Mesenchymal stem cell (in vitro differentiated cells and primary cell): ENCODE measurements at places on chromosomes 2 and 18.
A peak's percentile ranks its signal among the peaks of the same experiment; 100 is the strongest.

GRCh38 chr2:216109962-216110614 lies 940 bp downstream of the XRCC5 start:
- DNase-seq = peak; percentile 78

DNA sequence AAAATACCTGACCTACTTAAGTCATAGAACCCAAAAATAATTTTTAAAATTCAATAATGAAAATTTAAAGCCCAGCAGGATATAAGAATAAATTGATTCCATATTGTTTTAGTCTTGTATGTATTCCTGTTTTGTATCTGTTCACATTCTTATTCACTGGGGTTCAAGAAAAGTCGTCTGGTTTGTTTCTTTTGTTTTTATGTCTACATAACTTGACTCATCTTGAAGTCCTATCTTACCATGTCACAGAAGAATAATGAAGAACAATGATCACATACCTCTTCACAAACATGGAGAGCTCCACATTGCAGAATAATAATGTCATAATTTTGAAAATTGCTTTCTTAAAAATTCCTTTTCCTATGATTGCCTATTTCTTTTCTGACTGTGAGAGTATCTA lies 43.4 kb upstream of the LRP1B start:
- DNase-seq = no peak

- DNase-seq = peak; percentile 85
These were observed 150.9 kb upstream of the SERTAD2 start for GRCh38 chr2:64804651-64805050.

GRCh38 chr18:3463051-3463450 lies 13.1 kb downstream of the TGIF1 start:
- no peak for DNase-seq

- peak; percentile 94 for DNase-seq
These were observed 310.8 kb downstream of the PIEZO2 start for GRCh38 chr18:10838553-10838952.

DNA sequence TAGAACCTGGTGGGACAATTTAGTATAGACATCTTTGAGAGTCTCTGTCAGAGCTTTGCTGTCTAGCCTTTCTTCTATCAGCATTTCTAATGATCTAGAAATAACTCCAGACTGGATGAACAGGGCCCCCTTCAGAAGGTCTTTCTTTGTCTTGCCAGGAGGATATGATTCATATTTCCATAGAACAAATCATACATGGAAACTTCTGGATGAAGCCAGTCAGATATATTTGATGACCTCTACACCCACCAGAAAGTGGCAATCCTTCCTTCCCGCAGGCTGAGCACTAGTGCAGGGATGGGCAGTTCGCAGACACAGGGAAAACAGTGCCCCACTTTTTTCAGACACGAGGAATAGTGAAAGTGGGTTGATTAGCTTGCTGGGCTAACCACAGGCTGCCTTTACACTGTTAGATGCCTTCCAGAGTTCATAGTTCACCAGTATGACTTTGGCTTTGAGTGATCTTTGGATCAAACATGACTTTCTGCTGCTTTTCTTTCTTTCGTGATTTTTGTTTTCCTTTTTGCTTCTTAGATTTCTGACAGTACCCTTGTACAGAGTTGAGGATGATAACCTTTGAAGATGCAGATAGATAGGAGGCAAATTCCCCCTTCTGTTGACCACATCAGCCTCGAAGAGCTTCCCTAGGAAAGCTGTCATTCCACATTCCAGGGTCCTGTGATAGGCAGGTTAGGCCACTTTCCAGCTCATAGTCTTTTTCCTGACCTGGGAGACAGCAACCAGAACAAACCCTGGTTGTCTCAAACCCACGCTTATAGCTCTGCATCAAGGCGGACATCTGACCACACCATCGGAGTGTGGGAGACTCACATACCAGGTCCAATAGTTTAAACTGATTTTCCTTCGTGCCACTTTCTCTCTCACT lies 237.0 kb downstream of the ZNF407 start:
- DNase-seq = no peak
